ENCODE measurements at places on chromosomes 3 and 15.

GRCh38 chr3:126816986-126817777 lies 113.1 kb downstream of the CHCHD6 start:
- DNase-seq, result no peak

DNA sequence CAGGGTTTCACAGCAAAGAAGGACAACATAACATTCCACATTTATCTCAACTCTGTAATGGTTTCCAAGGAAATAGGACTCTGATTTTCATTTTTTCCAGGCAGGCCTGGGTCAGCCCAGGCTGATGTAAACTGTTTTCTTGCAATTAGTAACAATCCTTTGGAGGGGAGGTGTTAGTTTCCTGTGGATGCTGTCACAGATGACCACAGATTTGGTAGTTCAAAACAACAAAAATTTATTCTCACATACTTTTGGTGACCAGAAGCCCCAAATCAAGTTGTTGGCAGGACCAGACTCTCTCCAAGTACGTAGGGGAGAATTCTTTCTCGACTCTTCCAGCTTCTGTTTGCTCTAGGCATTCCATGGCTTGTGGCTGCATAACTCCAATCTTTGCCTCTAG lies 88.0 kb downstream of the EDEM1 start:
- no peak for DNase-seq

- no peak for DNase-seq
Measured at GRCh38 chr15:38242055-38242454, 10.6 kb upstream of the SPRED1 start.

DNA sequence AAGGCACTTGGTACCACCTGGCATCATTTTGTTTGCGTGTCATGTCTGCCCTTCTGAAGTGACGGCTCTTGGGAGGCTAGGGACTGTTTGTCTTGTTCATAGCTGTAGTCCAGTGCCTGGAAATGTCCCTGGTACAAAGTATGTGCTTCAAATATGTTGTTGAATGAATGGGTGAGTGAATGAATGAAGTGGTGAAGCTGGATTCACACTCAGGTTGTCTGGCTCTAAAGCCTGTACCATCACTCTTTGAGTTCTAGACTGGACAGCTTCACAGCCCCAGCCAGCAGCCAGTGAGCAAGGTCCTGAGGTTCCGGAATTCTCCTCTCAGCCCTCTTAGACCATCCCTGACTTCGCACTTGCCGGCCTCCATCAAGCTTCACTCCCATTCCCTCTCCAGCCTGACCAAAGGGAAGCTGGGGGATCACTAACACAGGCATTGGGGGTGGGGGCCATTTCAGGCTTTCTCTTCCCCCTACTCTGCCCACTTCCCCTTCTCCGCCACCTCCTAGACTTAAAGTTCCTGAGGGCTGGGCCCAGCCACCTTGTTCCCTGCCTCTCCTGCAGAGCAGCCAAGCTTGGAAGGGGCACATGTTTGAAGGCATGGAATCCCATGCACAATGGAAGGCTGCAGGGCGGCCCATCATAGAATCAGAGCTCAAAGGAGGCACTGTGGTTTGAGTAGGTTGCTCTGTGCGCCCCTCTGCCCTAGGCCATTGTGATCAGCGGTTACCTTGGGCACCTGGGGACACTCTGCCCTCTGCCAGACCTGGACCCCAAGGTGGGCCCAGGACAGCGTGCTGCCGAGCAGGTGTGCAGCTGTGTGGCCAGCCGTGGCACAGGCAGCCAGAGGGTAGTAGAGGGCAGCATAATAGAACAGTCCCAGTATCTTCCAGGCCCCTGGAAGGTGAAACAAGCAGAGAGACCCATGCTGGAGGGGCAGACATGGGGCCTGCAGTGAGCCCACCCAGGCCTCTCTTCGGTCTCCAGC lies 7.7 kb downstream of the STRA6 start:
- DNase-seq, result no peak

- no peak for DNase-seq
Measured at GRCh38 chr3:72629191-72629631, 219.0 kb downstream of the SHQ1 start.

DNA sequence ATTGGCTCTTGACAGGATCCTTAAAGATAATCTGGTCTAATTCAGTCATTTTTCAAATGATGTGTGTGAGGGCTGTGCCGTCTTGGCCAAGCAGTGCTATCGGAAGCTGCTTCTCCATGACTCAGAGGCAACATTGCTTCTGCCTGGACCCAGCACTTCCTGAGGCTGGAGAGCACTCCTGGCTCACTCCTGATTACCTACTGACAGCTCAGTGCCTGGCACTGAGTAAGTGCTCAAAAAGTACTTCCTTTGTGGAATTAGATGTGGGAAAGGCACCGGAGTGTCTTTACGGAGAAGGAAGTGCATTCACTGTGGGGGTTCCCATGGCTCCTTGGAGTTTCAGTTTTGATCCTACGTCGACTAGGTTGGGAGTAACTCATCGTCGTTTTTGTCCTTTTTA lies 86.9 kb upstream of the UBE3A start:
- DNase-seq, result no peak

DNA sequence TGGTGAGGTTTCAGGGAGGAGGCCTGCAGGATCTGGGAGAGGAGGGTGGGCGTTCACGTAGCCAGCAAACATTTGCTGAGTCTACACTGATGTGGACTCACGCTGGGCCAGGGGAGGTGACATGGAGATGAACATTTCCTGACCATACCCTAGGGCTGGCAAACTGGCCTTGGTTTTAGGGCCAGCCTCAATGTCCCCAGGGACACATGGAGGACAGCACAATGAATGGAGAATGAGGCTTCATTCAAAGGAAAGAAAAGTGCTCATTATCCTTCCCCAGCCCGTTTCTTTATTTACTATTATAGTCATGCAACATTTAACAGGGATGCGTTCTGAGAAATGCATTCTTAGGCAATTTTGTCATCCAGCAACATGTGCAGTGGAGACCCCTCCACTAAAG lies 26.8 kb downstream of the ACAN start:
- DNase-seq, result no peak

GRCh38 chr3:195165265-195165609 lies 105.7 kb downstream of the XXYLT1 start:
- no peak for DNase-seq

DNA sequence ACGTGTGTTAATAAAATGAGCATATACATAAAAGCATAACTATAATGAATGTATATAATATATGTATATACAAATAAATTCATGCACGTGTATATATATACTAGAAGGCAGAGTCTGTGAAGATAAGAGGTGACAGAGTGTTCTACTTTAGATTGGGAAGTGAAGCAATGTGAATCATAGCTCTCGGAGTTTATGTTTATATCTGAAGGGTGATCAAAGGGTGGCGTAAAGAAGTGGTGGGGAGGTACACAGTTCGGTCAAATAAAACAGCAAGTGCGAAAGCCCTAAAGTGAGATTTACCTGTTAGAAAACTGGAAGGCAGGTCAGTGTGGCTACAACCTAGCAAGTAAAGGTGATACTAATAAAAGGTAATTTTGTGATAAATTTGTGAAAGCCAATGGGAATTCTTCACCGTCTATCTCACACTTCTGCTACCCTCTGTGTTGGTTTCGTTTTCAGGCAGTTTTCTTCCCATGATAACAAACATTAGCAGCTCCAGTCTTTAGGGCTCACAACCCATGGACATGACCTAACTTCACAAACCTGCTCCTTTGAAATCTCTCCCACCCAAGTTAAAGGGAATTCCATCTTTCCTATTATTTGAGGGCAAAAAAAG lies 46.7 kb upstream of the BCHE start:
- no peak for DNase-seq

DNA sequence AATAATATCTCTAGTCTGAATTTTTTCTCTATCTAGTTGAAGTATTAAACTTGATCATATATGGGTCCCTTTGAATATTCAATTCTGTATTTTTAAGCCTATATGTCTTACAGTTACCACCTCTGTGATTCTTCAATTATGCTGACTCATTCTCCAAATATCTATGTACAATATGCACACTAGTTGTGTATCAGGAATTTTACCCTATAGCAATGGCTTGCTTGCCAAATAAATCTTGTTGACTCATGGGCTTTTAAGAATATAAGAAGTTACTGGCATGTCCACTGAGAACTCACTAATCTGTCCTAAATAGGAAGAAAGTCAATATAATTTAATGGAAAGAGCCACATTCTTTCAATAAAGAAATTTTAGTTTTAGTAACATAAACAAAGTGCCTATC lies 656.3 kb downstream of the RBMS3 start:
- no peak for DNase-seq

DNA sequence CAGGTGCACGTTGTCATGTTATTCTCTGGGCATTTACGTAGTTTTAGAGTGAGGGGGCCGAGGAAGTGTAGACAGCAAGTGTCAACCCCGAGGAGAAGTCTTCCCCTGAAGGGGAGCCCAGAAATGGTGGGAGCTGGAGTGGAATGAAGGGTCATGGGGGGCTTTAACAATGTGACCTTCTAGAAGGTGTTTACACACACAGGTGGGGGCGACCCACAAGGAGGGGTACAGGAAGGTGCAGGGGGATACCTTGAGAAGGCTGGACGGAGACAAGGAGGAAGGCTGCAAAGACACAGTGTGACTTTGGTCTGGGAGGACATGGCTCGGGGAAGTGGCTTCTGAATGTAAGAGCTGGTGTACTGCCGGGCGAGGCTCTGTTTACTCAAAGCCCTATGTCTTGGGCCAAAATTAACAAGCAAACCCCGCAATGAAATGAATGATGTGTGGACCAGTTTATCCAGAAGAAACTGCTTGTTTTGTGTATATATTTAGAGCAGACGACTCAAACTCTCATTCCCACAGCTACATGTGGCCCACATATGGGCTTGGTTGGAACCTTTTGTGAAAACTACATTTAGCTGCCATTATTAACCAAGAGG lies 18.7 kb downstream of the TRPM1 start:
- no peak for DNase-seq

Data from HuH-7.5 (cell line).